ENCODE measurements at places on chromosomes 6 and 20. TPM values are rescaled to one million over a fixed set of nuclear protein-coding genes. Genes with fewer than 3 reads are reported as not detected.

F13A1 gene
- total RNA-seq = 10.1 TPM

TCP11 gene
- not detected for total RNA-seq

C6orf118 gene
- not detected for total RNA-seq

MACROD2 gene
- total RNA-seq = 2.4 TPM

OR2J1 gene
- total RNA-seq = not detected

HEY2 gene
- 1.0 TPM for total RNA-seq

HTR1E gene
- not detected for total RNA-seq

DNA sequence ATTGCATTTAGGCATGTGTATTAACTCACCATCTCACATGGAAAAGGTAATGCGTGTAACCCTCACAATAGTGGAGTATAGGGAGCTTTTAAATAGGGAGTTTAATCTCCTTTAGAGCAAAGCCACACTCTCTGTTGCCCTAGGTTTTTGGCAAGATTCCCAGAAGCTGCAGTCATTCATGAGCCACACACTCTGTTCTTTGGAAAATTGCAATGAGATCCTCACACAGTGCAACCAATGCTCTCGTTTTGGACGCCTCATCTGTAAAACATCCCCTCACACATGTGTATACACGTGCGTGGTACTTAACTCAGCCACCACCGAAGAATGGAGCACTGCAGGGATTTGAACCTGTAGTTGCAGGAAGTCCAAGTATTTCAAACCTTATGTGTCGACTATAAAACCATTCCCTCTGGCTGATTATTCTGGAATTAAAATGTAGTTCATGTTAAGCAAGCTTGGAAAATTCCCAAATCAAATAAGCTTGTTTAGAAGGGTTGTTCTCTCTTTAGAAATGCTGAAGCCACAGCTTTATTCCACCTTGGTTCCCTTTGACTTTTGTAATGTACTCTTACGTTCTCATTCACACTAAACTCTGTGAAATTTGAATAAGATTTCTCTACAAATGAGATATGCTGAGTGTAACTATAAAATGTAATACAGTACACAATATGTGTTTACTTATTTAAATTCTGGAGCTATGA is 489.8 kb upstream of the MANEA start:
- peak; percentile 84 for DNase-seq

DNA sequence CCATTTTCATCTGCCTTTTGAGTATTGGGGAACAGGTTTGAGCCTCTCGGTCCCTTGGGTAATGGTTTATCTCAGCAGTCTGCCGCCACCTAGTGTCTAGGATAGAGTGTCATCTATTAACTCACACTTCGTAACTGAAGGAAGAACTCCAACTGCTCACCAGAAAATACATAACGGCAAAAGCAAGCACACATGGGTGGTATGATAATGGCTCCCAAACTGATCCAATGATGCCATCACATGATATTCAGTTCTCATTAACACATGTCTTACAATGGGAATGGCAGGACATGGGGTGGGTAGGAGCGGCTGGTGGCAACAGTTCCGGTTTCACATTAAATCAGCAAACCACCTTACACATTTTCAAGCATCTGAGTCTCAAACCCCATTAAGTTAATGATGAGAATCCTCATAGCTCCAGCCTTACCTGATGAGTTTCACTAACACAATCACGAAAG is 110.7 kb upstream of the PHACTR1 start:
- DNase-seq = peak; percentile 42

DNA sequence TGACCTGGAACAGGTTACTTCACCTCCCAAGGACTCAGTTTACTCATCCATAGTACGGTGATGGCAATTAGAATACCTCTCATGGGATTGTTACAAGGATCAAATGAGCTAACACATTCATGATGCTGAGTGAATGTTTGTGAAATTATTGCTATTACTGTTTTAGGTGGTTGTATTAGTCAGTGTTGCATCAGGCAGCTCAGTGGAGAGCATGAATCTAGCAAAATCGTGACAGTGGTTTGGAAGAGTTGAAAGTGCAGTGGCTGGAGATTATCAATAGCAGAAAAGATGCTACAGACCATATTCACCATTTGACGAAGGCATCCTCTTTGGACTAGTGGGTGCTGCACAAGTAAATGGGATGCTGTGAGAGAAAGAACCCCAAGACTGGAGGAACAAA is 50.4 kb upstream of the CTNNBL1 start:
- no peak for DNase-seq

- no peak for DNase-seq
Observed at GRCh38 chr6:20353134-20353533, 48.5 kb upstream of the E2F3 start.

GRCh38 chr6:84728602-84729001 is 35.8 kb downstream of the TBX18 start:
- no peak for DNase-seq

- DNase-seq = no peak
Observed at GRCh38 chr20:1707588-1708449, 50.2 kb upstream of the SIRPG start.

DNA sequence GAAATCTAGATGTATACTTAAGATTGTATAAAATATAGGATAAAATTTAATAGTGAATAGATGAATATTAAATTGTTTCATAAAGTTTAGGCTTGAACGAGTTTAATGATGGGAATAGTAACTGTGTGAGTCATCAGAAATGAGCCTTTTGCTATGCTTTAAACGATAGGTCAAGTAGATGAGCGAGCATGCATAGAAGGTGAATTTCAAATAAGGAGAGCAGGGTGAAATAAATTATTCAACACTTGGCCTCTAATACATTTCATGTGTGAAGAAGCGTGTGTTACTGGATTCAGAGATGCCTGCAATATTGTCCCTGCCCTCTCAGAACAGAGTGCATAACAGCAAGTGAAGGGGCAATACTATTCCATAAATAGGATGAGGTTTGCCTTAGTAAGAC is 74.4 kb upstream of the EYA4 start:
- DNase-seq = no peak

GRCh38 chr20:38057351-38057972 is 23.9 kb downstream of the RPRD1B start:
- DNase-seq = peak; percentile 25

GRCh38 chr6:163008626-163009025 is 280.9 kb downstream of the PACRG start:
- no peak for DNase-seq

GRCh38 chr6:13248053-13248452 is 80.3 kb downstream of the TBC1D7 start:
- DNase-seq = peak; percentile 81

DNA sequence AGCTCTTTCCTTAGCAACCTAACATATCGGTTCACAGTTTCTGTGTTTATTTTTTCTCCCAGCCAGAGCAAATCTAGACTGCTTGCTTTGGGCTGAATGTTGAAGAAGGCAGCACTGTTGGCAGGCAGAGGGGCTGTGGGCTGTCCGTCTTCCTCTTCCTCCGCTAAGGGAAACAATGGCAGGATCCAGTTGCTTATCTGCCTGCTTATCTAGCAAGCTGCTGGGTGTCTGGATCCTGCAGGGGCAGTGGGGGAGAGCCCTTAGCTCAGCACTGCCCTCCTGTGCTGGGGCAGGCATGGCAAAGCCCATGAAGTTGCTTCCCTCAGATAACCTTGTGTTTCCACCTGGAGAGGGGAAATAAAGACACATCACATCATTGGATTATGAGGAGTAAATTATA is 92.7 kb upstream of the CD93 start:
- no peak for DNase-seq

- DNase-seq = no peak
Observed at GRCh38 chr20:25225642-25226432, 22.0 kb upstream of the PYGB start.

GRCh38 chr6:144059139-144059538 is 36.2 kb downstream of the SF3B5 start:
- DNase-seq = no peak

GRCh38 chr6:4021854-4022695 is 56.9 kb downstream of the FAM217A start:
- DNase-seq = peak; percentile 1

- no peak for DNase-seq
Observed at GRCh38 chr6:147075381-147075780, 128.8 kb upstream of the STXBP5 start.

DNA sequence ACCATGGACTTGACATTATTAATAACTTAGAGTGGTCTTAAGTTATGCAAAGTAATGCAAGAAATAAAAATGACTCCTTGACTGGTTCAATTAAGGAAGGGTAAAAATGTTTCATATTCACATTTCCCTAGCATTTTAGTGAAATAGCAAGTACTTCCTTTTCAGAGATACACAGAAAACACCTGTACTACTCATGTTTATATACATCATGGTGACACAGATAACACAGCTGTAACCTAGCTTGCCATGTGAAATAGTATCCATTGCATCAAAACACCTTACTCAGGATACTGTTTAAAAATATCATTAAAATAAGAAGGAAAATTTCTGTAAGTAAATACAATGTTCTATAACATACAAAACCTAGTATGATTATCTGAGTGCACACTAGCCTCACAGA is 102.4 kb downstream of the AHI1 start:
- DNase-seq = no peak

- DNase-seq = peak; percentile 100
Observed at GRCh38 chr6:162964488-162965140, 236.8 kb downstream of the PACRG start.

GRCh38 chr6:163182696-163183095 is 231.8 kb upstream of the QKI start:
- DNase-seq = no peak

DNA sequence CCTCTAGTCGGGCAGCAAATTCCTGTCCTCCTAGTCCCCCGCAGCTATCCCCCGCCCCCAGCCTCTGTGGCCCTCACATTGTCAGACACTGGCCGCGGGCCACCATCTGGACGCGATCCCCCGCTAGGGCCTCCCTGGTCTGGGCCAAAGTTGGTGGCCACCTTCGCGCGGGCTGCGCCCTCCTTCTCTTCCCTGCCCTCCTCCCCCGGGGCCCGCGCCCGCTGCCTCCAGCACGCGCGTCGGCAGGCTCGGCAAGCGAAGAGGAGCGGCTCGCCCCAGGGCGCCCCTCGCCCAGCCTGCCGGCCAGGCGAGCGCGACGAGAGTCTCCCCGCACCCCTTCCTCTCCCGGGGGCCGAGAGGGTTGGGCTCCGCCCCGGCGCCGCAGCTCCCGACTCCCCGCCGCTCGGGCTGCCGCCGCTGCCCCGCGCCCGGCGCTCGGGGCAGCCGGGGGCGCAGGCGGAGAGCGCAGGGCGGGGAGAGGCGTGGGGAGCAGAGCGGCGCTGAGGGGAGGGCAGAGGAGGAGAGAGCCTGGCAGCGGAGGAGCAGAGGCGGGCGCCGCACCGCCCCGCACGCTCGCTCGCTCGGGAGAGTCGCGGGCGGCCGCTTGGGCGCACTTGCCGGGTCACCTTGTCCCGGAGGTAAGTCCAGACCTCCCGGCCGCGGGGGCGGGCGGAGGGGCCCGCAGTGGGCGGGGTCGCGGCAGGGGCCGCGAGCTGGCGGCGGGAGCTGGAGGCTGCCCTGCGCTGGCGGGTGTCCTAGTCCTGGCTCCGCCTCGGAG is at the start of gene SYNDIG1:
Gene SYNDIG1, plus strand, starts transcription at position 514 of the 778 bp plus-strand sequence. CDS start 73,469 bp downstream, outside the sequence.
- DNase-seq = no peak

GRCh38 chr6:26272171-26272637 is 92.8 kb upstream of the BTN3A2 start:
- no peak for DNase-seq

- DNase-seq = no peak
Observed at GRCh38 chr6:18302561-18303439, 38.5 kb upstream of the DEK start.

- no peak for DNase-seq
Observed at GRCh38 chr6:155909710-155910109, 454.1 kb upstream of the NOX3 start.

DNA sequence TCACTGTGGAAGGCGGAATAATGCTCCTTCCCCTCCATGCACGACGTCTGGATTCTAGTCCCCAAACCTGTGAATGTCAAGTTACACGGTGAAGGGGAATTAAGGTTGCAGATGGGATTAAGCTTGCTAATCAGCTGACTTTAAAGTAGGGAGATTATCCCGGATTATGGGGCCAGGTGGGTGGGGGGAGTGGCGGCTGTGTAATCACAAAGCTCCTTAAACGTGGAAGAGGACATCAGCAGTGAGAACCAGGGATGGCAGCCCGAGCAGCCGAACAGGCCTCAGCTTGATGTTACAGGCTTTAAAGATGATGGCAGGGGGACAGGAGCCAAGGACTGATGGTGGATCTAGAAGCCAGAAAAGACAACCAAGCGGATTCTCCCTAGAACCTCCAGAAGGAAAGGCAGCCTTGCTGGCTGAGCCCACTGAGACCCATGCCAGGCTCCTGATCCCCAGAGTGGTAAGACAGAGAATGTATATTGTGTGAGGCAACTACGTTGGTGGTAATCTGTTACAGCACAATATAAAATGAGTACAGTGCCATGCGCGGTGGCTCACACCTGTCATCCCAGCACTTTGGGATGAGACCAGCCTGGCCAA is 117.5 kb downstream of the SCML4 start:
- DNase-seq = no peak

DNA sequence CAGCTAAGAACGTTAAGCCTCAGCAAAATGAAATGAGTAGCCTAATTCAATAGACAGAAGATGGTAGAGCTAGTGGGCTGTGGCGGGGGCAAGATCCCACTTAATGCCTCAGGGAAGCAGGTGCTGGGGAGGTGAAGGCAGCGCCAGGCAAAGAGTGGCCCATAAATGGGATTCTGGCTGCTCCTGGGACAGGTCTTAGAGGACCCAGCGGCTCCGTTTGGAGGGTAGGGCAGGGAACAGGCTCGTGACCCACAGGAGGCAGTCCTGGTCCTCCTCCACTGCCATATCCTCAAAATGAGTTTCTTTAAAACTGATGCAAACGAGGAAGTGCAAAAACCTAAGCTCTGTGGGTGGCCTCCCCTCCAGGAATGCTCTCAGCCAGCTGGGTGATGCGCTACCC is 32.7 kb downstream of the SAYSD1 start:
- DNase-seq = no peak

- DNase-seq = peak; percentile 96
Observed at GRCh38 chr20:14337400-14338171, at the start of gene FLRT3. Gene FLRT3 (minus strand): TSS chr20:14337612. CDS start chr20:14327506, 10,106 bp downstream.

DNA sequence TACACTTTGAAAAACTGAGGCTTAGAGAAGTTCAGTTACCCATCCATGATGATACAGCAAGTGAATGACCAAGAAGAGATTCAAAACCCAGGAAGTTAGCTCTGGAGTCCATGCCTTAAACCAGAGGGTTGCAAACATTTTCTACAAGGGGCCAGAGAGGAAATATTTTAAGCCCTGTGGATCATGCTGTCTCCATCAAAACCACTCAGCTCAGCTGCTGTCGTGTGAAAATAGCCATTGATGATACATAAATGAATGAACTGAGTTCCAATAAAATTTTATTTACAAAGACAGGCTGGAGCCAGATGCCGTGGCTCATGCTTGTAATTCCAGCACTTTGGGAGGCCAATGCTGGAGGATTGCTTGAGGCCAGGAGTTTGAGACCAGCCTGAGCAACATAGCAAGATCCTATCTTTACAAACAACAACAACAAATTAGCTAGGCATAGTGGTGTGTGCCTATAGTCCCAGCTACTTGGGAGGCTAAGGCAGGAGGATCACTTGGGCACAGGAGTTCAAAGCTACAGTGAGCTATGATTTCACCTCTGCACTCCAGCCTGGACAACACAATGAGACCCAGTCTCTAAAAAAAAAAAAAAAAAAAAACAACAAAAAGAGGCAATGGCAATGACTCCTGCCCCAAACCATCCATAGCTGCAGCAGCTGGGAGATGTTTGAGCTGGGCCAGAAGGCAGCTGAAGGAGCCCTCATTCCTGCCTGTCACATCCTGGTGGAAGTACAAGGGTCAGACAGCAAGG is 44.1 kb upstream of the RIN2 start:
- no peak for DNase-seq

- no peak for DNase-seq
Observed at GRCh38 chr6:131134220-131134979, 867 bp upstream of the AKAP7 start.

- no peak for DNase-seq
Observed at GRCh38 chr20:63900413-63900812, 5.5 kb downstream of the DNAJC5 start.

GRCh38 chr6:14726816-14727493 is 518.9 kb upstream of the JARID2 start:
- peak; percentile 22 for DNase-seq
